ENCODE measurements at places on chromosomes 3 and 15.

GRCh38 chr3:126954141-126954842, 28.6 kb upstream of the PLXNA1 start:
- no peak for DNase-seq

DNA sequence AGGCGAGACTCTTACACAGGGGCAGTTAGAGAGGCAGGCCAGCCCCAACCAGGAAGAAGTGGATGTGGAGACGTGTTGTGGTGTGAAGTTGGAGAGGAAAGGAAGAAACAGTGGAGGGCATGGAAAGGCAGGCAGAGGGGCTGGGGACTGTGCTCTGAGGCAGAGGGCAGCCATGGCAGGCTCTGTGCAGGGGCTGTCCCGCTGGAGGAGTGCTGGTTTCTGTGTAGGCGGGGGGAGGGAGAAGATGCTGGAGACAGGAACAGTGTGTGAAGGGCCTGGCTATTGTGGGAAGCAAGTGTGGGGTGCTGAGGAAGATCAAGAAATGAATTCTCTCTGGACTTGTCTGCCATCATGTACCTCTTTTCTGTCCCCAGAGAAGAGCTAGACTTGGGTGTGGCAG, 21.0 kb downstream of the SNAPC5 start:
- DNase-seq, result no peak

- DNase-seq, result no peak
Measured at GRCh38 chr3:2517500-2518172, 419.0 kb downstream of the CNTN4 start.

GRCh38 chr3:118988198-118989130, 46.2 kb downstream of the IGSF11 start:
- DNase-seq, result no peak

- no peak for DNase-seq
Measured at GRCh38 chr3:106056931-106057330, 188.1 kb upstream of the CBLB start.

- DNase-seq, result no peak
Measured at GRCh38 chr15:63357731-63358130, 23.9 kb downstream of the CA12 start.

All from T-helper 1 cell (primary cell).